ENCODE measurements at places on chromosomes 3 and 15.

GRCh38 chr3:77338195-77338594, 298.3 kb downstream of the ROBO2 start:
- DNase-seq, result no peak

GRCh38 chr15:37015451-37015850, 84.9 kb downstream of the MEIS2 start:
- no peak for DNase-seq

- DNase-seq, result no peak
Observed at GRCh38 chr3:98977520-98977919, 76.0 kb upstream of the DCBLD2 start.

GRCh38 chr15:46654993-46655392, 1020.2 kb downstream of the SQOR start:
- DNase-seq, result no peak

- DNase-seq, result no peak
Observed at GRCh38 chr3:108474581-108474980, 35.8 kb downstream of the MYH15 start.

DNA sequence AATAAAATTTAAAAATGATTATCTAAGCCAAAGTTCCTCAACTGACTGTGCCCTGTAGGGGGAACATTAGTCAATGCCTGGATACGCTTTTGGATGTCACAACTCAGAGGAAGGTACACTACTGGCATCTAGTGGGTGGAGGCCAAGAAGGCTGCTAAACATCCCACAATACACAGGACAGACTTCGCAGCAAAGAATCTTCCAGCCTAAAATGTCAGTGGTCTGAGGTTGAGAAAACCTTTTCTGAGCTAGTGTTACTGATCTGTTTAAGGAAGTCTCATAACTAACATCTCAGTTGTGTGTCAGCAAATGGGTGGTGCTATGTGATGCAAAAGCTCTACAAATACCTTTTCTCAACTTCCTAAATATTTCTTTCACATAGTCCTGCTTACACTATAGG, 20.9 kb upstream of the LDHAL6B start:
- no peak for DNase-seq

- no peak for DNase-seq
Observed at GRCh38 chr3:18097989-18098388, 327.1 kb downstream of the SATB1 start.

DNA sequence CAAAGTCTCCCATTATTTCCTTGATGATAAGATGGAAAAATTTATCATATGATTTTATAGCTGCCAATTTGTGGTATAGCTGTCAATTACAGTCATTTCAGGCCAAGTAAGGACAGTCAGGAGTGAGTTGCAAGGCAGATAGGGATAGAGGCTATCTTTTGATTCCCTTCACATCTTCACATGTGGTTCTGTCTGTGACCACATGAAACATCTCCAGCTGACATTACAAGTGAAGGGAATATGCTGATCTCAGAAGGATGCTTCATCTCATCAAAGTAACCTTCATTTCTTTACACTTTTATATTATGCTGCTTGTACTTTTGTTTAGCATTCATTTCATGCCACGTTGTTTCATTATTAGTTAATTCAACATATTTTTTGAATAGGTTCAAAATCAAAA, 136.9 kb upstream of the CFAP20DC start:
- DNase-seq, result no peak
